ENCODE measurements at places on chromosomes 7 and 10. TPM values are rescaled to one million over a fixed set of nuclear protein-coding genes. Genes with fewer than 3 reads are reported as not detected.

DNA sequence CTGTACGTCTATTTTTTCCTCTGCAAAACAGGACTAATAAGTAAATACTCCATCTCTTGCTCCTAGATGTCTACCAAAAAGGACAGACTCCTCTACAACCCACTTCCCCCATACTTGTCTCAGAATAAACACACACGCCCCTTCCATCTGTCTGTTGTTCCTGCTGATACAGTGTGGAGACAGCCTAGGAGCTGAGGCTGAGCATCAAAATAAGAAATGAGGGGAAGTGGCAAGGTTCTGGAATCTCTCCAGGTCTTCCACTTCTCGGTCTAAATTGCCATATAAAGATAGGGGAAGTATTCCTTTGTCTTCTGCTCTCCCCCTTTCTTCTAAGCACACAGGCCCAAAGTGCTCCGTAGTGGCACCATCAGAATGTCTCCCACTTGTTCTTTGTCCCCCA lies 30.8 kb upstream of the VSIR start:
- no peak for DNase-seq

DNA sequence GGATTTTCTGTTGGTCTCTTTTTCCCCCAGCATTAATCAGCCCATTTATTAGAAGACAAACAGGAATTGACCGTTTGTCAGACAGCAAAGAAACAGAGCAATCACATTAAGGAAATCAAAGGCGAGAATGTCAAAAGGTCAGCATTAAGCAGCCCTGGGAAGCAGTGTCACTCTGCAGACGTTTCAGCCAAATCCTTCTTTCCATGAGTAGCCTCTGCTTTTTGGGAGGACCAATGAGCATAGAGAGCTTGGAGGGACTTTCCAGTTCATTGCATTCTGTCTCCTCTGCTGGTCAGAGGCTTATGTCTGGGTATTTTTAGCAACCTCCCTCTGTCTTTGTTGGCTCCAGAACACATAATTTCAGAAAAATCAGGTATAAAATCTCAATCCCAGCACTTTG lies 481.4 kb downstream of the GALNT17 start:
- DNase-seq = no peak

Gene ADIRF
- 52.3 TPM for total RNA-seq

Gene ZNF804B
- 0.28 TPM for total RNA-seq

DNA sequence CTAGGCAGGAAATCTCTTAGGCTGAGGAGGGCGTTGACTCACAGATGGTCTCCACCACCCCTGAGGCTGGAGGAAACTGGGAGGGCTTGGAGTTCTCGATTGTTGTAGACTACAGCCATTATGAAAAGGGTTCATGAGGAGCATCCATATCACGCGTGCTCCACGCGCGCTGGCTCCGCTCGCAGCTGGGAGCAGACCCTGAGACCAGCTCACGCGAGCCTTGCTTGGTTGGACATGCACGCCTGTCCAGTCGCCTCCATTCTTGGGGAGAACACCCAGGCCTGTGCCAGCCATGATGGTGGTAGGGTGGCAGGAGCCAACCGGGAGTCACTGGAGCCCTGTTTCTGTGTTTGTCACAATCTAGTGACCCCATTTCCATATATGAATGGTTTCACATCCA lies 139.1 kb downstream of the TCERG1L start:
- peak; percentile 30 for DNase-seq

Gene ASL
- 30.7 TPM for total RNA-seq

Gene ITPRIP
- total RNA-seq = 11.4 TPM

GRCh38 chr7:156179872-156180390 lies 367.7 kb upstream of the SHH start:
- DNase-seq = no peak

DNA sequence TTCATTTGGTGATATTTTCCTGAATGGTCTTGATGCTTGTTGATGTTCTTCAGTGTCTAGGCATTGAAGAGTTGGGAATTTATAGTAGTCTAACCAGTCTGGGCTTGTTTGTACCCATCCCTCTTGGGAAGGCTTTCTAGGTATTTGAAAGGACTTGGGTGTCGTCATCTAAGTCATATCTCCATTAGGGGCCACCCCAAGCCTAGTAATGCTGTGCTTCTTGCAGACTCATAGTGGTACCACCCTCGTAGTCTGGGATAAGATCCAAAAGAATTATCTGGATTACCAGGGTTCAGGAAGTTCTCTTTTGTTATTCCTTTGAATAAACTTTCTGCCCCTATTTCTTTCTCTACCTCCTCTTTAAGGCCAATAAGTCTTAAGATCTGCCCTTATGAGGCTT lies 319.4 kb upstream of the MYO3A start:
- DNase-seq = no peak

DNA sequence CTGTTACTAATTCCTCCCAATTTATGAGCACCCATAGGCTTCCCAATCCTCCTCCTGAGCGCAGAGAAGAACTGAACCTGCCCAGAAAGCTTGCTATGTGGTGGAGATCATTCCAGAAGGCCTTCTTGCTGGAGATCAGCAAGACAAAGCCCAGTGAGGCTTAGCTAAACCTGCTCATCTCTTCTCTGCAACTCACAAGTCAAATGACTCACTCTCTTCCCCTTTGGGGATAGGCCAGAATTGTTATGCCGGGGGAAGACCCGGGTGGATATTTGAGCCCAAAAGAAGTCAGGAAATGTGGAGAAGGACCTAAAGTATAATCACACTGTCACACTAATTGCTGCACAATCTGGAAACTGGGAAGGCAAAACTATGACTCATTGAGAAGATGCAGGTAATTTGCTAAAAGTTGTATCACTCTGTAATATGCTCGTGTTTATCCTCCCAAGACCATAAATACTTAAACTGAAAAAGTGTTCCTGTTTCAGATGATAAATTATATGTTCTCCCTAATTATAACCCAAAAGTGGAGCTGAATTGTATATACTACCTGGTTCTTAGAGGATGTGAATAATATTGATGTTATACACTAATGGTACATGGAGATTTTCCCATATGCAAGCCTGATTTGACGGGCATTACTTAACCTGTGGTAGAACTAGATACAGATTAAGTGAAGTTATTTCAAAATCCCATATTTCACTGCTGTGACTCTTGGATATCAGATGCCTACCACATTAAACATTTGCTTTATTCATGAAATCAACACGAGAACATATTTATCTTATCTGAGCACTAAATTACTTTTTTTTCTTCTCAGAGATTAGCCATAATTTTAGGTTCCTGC lies 6.4 kb downstream of the NEBL start:
- no peak for DNase-seq

Gene NRP1
- 52.4 TPM for total RNA-seq

Gene HMX2
- total RNA-seq = not detected

Gene FAM25A
- not detected for total RNA-seq

Gene NRG3
- total RNA-seq = 0.41 TPM

Gene CCDC201
- not detected for total RNA-seq

DNA sequence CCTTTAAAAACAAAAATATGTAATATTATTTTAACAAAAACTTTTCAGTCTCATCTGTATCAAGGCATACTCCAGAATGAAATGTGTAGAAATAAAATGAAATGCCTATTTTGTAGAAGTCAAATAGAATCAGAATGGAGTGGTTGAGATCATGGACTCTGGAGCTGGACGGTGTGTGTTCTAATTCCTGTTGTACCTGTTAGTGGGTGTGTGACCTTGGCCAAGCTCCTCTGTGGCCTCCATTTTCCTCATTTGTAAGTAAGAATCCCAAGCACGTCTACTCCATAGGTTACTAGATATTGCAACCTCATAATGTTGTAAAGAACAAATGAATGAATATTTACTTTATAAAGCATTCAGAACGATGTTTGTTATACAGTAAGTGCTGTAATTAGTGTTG lies 74.9 kb downstream of the HDAC9 start:
- no peak for DNase-seq

DNA sequence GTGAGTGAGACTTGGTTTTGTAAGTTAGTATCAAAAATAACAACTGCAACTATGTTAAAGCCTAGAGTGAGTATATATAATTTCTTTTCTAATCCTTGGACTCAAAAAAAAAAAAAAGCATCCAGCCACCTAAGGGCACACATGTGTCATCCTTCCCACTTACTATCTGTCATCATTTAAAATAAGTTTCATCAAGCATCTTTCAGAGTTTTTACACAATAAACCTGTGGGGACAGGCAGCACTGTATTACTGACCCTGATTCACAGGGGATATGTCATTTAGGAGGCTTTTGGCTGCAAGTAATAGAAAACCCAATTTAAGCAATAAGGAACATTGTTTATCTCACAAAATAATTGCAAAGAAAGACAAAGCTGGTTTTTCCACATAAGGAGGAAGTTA lies 32.3 kb upstream of the OSBPL3 start:
- DNase-seq = no peak

Gene APBB1IP
- 4.2 TPM for total RNA-seq

Gene ARHGEF35
- 0.54 TPM for total RNA-seq

- no peak for DNase-seq
Measured at GRCh38 chr7:7148798-7149481, 33.4 kb upstream of the C1GALT1 start.

Gene C10orf95
- total RNA-seq = not detected

Gene ASAH2
- total RNA-seq = under 0.01 TPM

- DNase-seq = no peak
Measured at GRCh38 chr7:103524042-103524907, 78.3 kb upstream of the SLC26A5 start.

DNA sequence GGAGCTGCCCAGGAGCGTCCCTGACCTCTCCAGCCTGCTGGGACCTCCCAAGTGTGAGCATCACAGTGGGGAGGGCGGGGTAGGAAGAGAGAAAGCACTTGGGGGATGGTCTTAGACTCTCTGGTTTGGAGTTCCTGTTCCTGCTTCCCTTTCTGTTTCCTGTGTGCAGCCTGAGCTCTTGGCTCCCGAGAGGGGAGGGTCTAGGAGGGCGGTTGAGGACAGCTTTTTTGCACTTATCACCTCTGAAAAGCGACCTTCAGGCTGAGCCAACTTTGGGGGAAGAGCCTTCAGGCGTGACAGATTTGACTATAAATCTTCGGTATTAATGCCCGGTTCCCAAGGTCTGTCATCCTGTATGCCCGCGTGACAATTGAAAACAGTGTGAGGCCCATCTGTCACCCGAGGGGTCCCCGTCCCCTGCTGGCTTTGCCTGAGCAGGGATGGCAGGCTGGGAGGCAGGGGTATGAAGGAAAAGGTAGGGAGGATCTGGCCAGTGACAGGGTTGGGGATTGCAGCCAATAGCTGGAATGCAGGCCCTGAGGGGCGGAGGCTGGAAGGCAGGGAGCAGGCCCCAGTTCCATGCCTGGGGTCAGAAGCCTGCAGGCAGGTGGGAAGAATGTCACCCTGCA lies 78.6 kb downstream of the CDH23 start:
- no peak for DNase-seq
